ENCODE measurements at places on chromosomes 2 and 18.

GRCh38 chr2:37622450-37623100 lies 48.9 kb downstream of the CDC42EP3 start:
- DNase-seq = no peak

DNA sequence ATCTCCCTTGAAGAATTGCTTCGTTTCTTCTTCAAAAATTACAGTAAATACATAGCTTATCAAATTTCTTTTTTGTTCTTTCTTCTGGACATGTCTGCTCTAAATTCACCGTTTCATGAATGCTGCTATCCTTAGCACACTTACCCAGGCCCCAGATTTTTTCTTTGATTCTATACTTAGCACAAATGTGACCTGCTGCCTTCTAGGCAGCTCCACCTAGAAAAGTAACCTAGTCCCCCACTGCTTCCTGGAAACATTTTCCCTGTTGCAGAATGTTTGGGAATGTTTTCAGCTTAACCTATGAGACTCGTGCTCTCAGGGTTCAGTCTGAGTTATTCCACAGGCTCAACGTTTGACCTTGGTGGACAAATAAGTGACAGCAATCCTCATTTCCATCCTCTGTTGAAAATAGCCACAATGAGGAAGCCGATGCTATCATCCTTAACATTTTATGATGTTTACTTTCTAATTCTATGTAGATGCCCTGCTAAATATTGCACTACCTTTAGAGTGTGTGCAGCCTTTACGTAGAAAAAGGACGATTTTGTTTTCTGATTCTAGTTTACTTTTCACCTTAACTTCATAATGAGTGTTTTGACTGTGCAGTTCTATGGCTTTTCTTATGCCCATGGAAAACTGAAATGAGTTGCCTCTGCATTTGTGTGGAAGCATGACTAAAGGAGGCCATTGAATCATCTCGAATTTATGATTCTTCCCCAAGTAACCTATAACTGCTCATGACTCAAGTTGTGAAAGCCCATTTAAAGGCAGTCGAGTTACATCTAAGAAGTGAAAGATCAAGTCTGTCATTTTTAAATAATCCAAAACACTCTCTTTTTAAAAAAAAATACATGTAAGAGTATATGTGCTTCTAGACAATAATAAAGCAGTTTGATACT lies 47.7 kb downstream of the TMEM182 start:
- no peak for DNase-seq

DNA sequence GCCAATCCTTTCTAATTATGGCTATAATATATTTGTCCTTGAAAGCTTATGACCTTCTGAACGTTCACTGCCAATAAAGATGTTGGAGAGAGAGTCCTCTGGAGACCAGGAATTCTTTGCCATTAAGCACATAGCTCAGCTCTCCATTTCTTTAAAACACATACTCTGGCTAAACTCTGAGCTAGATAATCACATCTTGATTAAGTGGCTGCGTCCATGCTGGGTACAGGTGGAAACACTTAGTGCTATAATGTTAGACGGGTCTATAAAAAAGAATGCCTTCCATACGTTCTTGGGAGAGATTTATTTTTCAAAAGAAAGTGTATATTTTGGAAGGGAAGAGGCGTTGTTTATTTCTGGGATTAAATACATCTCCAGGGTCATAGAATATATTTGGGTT lies 314.5 kb downstream of the LPIN1 start:
- DNase-seq = no peak

GRCh38 chr2:44582363-44583008 lies 220.7 kb downstream of the CAMKMT start:
- no peak for DNase-seq

GRCh38 chr2:120926463-120927264 lies 191.0 kb downstream of the GLI2 start:
- no peak for DNase-seq

DNA sequence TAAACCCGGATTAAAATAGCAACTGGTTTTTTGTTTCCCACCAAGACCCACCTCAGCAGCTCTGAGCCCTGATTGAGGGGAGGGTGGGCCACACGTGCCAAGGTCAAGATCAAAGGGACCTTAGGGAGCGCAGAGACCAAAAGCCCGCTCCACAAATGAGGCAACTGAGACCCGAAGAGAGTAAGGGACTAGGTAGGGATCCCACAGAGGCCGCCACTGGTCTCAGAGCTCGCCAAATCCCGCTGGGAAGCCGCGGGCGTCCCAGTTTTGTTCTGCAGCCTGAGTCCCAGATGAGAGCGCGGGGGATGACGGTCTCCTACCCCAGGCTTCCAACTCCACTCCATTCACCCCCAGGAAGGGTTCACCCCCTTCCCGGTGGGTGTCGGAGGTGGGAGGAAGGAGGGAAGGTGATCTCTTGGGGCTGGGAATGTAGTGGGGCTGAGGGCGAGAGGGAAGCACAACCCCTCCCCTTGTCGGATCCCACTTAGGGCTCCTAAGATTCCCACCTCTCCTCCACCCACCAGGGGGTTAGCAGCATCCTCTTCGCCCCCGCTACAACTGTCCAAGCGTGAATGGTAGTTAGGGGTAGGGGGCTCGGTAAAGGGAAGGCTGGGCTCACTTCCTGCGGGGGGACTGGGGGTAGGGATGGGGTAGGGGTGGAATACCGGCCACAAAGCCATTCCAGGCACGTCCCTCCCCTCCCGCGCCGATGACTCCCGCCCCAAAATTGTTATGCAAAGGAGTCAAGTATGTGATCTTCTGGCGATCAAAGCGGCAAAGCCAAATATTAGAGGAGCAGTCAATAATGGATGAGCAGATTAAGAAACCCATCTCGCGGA lies 7.3 kb upstream of the EN1 start:
- DNase-seq = no peak

DNA sequence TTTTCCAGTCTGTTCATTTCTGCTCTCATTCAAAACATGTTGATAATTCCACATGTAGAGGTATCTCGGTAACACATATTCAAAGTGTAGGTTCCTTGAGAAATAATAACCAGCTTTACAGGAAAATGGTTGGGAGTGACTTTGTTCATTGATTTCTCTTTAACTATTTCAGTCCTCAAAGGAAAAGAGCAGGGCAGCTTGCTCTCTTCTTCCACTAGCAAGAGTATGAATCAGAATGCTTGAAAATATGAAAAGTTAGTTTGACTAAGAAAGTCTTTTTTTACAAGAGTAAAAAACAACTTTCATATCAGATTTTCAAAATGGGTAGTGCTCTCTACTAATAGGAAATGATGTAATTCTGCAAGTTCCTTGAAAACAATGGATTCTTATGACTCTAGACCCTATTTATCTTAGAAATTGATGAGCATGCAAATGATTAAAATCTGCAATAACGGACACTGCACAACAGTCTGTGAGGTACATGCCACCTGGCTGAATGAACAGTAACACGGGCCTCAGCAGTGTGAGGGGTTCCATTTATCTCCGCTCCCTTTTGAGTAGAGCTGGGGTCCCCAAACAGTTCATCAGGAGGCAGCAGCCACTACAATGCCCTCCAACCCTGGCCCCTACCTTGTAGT lies 65.6 kb downstream of the IRS1 start:
- DNase-seq = no peak

Data from T-helper 1 cell (primary cell).